ENCODE measurements at places on chromosomes 1 and 21.

- DNase-seq, result no peak
Measured at GRCh38 chr1:170239445-170239844, 93.7 kb downstream of the NTMT2 start.

GRCh38 chr1:56265216-56265615 is 314.1 kb downstream of the PLPP3 start:
- no peak for DNase-seq

GRCh38 chr1:23237508-23237907 is 20.2 kb upstream of the HTR1D start:
- DNase-seq, result no peak

GRCh38 chr1:215358356-215358755 is 208.7 kb upstream of the KCTD3 start:
- DNase-seq, result no peak

DNA sequence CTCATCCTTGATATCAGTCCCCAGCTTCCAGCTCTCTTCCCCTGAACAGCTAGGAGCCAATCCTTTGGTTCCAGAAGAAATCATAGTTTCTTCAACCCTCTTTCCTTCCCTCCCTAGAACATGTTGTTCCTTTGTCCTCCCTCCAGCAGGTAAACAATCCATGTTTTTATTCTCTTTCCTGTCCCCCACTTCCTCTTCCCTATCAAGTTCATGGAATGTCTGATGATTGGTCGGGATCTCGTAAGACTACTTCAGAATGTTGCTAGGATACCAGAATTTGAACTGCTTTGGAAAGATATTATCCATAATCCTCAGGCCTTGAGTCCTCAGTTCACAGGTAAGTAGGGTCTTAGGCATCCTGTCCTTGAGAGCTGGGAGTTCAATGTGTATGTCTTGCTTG is 23.1 kb upstream of the SLC27A3 start:
- no peak for DNase-seq

- no peak for DNase-seq
Measured at GRCh38 chr1:180793451-180793850, 119.2 kb upstream of the KIAA1614 start.

GRCh38 chr1:176051902-176052518 is 155.1 kb downstream of the COP1 start:
- no peak for DNase-seq

DNA sequence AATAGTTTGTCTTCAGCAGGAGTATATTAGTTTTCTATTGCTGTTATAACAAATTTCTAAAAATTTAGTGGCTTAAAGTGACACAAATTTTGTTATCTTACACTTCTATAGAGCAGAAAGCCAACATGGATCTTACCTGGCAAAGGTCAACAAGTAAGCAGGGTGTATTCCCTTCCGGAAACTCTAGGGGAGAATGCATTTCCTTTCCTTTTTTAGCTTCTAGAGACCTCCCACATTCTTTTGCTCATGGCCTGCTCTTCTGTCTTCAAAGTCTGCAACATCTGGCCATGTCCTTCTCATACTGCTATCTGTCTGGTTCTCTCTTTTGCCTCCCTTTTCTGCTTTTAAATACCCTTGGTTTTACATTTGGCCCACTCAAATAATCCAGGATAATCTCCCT is 242.6 kb downstream of the ZNF648 start:
- no peak for DNase-seq

DNA sequence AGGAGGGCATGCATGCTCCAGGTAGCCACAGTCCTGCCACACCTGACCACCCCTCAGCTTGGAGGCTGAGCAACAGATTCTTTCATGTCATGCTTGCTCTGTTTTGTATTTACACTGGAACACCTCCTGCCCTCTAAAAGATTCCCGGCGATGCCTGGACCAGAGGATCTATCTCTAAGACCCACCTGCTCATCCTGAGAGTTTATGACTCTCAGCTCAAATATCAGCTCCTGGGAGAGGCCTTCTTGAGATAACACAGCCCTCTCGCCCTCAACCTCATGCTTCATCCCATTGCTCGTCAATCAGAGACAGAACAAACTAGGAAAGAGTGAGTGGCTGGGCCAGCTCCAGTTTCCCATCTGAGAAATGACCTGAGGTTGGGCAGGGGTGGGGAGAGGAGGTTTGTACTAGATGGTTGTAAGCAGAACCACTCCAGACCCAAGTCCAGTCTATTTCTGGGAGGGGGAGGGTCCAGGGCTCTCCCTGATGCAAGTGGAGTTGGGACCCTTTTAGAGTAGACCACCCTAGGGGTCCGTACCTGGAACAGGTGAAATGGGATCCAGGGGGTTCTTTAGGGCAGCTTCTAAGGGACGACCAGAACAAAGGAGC is 524.5 kb downstream of the MATN1 start:
- no peak for DNase-seq
